ENCODE measurements at places on chromosomes 3 and 15.
A peak's percentile ranks its signal among the peaks of the same experiment; 100 is the strongest.

DNA sequence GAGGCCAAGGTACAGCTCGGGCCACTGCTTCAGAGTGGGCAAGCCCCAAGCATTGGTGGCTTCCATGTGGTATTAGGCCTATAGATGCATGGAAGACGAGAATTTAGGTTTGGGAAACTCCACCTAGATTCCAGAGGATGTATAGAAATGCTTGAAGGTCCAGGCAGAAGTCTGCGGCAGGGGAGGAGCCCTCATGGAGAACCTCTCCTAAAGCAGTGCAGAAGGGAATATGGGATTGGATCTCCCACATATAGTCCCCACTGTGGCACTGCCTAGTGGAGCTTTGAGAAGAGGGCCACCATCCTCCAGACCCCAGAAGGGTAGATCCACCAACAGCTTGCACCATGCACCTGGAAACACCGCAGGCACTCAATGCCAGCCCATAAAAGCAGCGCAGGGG is 48.1 kb upstream of the XXYLT1 start:
- no peak for DNase-seq

DNA sequence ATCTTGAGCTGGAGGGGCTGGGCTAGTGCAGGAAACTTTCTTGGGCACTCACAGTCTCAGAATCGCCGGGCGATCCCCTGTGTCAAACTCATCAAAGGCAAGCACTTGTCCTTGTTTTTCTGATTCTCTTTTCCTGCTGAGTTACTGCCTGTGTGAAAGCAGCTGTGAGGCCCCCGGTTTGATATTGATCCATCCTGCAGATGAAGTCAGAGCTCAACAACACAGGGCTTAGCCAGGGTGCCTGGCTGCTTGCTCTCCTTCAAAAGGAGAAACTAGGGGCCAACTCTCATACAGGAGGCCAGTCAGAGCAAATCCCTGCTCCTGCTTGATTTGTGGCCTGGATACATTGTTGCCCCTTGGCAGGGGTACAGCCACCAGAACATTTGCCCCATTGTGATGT is 22.9 kb downstream of the CLSTN2 start:
- no peak for DNase-seq

GRCh38 chr15:40340038-40340739 is 550 bp downstream of the CCDC9B start:
- peak; percentile 52 for DNase-seq

- peak; percentile 51 for DNase-seq
Observed at GRCh38 chr3:78988324-78988723, 779.5 kb downstream of the ROBO1 start.

DNA sequence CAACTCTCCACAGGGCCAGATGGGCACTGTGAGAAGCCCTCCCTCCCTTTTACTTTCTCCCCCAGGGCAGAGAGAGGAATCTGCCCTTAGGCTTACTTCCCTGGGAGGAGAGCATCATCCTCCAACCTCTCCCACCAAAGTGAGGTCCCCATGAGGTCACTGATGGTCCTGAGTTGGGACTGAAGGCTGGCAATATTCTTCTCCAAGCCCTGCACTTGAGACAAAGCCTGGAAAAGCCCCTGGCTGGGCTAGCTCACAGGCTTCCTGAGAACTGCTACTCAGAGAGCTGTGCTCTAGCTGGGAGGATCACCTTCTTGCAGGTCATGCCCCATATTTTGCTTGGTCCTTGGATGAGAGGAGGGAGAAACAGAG is 110.0 kb upstream of the MEF2A start:
- no peak for DNase-seq

- DNase-seq = no peak
Observed at GRCh38 chr15:64144565-64145281, 6.8 kb upstream of the SNX22 start.

GRCh38 chr15:71800835-71801745 is 9.3 kb upstream of the NR2E3 start:
- DNase-seq = peak; percentile 88

DNA sequence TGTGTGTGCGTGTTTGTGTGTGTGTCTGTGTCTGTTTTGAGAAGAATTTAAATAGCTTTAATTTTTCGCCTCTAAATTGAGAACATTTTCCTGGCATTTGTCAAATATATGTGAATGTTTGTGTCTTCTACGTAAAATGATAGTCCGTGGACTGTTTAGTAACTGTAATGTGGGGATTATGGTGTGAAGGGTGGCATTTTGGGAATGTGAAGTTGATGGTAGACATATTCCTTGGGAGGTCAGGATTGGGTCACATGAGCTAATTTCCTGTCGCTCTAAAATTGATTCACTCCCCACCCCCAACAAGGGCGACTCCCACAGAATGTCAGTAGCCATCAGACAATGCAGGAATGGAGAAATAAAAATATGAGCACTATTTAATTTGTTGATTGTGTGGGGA is 107.3 kb downstream of the ITPR1 start:
- no peak for DNase-seq

DNA sequence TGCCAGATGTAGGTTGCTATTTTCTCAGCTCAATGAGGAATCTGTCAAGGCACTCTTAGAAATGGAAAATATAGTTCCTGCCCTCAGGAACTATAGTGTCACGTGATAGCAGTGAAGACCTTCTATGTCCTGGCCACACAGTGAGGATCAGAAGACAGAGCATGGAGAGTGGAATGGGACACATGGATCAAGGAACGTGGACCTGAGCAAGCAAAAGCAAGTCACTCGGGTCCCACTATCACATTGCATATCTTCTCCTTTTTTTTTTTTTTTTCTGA is 21.2 kb downstream of the SMAD3 start:
- DNase-seq = no peak

DNA sequence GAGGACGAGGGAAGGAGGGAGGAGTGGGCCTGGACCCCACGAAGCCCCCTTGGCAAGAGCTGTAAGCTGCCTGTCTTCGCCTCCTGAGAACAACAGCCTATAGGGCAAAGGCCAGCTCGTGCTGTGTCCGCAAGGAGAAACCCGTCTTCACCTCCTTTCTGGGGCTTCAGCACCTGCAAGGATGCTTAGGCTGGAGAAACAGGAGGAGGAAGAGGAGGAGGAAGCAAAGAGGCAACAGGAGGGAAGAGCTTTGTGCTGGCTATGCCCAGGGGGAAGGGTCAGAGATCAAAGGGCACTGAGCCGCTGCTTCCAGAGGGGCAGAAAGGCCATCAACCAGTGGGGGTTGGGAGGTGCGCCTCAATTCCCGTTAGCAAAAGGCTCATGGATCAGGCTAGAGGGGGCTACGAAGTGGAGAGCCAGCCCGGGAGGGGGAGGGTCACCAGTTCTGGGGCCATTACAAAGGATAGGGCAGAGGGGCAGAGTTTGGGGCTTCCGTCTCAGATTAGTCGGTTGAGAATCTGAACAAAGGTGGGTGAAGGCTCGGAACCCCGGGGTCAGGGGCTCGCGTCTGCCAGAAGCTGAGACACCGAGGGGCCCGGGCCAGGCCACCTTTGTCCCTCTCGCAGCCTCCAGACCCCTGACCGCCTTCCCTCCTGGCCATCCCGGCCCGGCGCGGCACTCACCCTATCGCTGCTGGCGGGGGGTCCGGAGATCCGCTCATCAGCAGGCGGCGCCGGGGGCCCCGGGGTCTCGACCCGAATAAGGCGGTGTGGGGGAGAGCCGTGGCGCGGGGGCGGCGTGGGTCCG is 792 bp downstream of the SHF start:
- DNase-seq = no peak

- DNase-seq = no peak
Observed at GRCh38 chr3:44348993-44349392, 10.4 kb downstream of the TCAIM start.

- DNase-seq = no peak
Observed at GRCh38 chr3:41565948-41566514, 366.7 kb downstream of the CTNNB1 start.

DNA sequence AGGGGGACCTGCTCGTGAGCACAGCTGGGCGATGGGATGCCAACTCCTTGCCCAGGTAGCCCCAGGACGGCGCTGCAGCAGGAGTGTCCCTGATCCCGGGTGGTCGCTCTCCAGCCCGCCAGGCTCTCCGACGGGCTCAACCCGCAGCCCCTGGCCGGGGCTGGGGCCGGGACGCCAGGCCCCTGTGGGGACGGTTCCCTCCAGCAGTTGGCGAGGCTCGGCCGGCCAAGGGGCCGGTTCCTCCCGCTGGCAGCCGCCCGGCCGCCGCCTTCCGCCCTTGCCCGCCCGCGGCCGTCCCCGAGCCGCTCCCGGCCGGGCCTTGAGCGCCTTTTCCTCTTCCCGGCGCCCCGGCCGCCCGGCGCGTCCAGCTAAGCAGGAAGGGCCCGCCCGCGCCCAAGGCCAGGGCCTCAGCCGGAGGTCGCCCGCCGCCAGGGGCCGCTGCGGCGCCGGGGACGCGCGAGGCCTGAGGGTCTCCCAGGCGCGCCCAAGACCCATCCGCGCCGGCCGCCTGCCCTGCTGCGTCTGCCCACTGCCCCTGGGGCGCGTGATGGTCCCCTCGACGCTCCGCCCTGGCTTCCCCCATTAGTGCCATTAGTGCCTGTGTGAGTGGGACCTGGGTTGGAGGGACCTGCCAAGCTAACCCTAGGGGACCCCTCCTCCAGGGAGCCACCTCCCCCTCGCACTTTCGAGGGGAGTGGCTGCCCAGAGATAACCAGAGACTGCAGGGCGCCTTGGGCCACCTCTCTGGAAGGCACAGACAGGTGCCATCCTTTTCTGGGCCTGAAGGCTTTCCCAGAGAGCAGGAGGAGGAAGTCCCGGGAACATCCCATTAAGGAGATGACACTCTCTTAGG is 106.4 kb downstream of the FBLN2 start:
- DNase-seq = peak; percentile 70

DNA sequence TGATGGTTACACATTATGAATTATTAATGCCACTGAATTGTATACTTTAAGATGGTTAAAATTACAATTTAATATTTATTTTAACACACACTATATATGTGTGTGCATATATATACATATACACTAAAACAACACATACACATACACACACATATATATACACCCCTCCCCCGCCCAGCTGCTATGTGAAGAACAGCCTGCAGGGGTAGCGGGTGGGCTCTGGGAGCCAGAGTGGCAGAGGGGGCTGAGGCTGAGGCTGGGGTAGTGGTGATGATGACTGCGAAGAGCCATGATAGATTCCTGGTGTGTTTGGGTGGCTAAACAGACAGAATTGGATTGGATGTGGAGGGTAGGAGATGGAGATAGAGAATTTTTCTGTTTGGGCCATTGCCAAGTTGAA is 39.4 kb upstream of the APEH start:
- DNase-seq = no peak

DNA sequence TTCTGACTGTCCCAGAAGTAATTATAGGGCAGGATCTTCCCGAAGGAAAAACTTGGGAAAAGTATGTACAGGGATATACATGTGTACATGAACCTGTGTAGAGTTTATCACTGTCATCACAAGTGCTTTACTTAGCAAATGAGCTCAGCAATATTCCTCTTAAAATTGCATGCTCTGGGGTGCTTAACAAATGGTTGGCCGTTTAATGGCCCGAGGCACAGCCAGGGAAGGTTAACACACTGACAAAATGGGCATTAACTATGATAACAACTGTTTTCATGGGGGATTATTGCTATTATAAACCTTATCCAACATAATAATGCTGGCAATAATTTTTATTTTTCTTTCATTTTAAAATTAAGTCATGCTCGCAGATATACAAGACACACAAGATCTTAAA is 459.3 kb downstream of the TUSC7 start:
- no peak for DNase-seq

GRCh38 chr15:90487186-90487585 is 42.5 kb upstream of the CRTC3 start:
- DNase-seq = no peak
